ENCODE measurements at places on chromosomes 11 and 22.
A peak's percentile ranks its signal among the peaks of the same experiment; 100 is the strongest.

DNA sequence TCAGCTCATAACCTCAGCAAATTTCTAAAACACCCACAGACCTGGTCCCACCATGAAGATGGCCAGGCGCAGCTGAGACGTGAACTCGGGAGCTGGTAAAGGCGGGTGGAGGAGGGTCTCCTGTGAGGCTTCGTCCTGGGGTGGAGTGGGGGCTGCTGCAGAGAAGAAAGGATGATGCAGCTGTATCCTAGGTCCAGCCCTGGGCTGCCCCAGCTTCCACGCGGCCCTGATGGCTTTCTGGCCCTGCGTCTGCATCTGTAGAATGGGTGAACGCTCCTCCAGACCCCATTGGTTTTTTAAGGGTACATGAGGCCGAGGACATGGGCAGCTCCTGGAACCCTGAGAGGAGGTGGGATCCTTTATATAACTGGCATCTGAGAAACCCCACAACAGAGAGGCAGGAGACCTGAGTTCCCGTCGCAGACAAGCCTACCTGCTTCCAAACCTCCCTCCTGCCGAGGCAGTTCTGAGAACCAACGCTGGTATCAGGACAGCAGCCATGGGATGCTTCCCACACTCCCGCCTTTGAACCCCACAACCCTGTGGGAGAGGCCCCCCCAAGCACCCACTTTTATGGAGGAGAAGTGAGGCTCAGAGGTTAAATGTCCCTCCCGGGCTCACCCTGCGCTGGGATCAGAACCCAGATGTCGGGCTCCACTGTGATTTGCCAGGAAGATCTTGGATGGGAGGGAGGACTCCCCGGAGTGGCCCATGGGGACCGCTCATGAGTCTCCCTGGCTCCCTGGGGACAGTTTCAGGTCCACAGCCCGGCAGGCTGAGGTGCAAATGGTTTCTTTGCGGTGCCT, 55.2 kb upstream of the FGF3 start:
- no peaks in the 10 kb centered on the region for H3K36me3 ChIP-seq
- H3K4me1 ChIP-seq, result no peaks in the 10 kb centered on the region
- no peak overlapping the region for H3K27ac ChIP-seq
- no peak for DNase-seq
- peaks cover 10% of the 10 kb centered on the region for H3K27me3 ChIP-seq

DNA sequence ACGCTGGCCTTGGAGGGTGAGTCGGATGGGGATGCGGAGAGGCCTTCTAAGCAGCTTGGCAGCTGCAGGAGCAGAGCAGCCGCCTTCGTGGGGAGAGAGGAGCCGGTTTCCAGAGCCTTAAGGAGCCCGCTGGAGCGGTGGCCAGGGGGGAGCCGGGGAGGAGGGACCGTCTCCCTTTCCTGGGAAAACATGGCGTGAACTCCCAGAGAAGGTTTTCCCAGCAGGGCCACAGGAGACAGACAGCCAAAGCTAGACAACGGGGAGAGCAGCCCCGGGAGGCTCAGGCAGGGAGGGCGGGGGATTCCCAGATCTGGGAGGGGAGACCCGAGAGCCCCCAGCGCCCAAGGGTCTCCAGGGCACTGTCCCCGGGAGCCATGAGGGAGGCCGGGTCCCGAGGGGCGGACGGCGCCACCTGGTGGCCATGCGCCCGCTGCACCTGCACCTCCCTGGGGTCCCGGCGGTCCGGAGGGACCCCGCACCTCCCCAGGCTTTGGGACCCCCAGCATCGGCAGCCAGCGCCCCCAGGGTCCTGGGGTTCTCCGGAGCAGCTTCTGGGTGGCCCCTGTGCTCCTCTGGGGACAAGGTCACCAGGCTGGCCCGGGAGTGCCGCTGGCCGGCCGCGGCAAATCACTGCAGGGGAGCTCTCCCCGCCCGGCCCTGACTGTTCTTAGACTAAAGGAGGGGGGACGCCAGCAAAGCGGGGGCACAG, 2.4 kb upstream of the SYT8 start:
- H3K27ac ChIP-seq, result no peak overlapping the region
- H3K4me3 ChIP-seq, result no peak overlapping the region
- no peaks in the 10 kb centered on the region for H3K4me1 ChIP-seq
- no peaks in the 10 kb centered on the region for H3K36me3 ChIP-seq
- DNase-seq, result peak; percentile 78

GRCh38 chr11:13328286-13328685, 50.7 kb downstream of the BMAL1 start:
- peak overlapping the region; percentile 79 for H3K27ac ChIP-seq
- no peak for DNase-seq
- peaks cover 38% of the 10 kb centered on the region for H3K4me1 ChIP-seq
- no peaks in the 10 kb centered on the region for H3K36me3 ChIP-seq

GRCh38 chr22:16915701-16916100, 90.5 kb upstream of the XKR3 start:
- H3K27me3 ChIP-seq, result peaks cover 52% of the 10 kb centered on the region
- no peak overlapping the region for H3K4me3 ChIP-seq
- H3K36me3 ChIP-seq, result no peaks in the 10 kb centered on the region
- DNase-seq, result no peak

- H3K4me3 ChIP-seq, result no peak overlapping the region
- H3K27me3 ChIP-seq, result peaks cover 32% of the 10 kb centered on the region
- no peak overlapping the region for H3K27ac ChIP-seq
- H3K4me1 ChIP-seq, result peaks cover 38% of the 10 kb centered on the region
- DNase-seq, result peak; percentile 22
Observed at GRCh38 chr11:122100037-122100755, 15.8 kb downstream of the BLID start.

DNA sequence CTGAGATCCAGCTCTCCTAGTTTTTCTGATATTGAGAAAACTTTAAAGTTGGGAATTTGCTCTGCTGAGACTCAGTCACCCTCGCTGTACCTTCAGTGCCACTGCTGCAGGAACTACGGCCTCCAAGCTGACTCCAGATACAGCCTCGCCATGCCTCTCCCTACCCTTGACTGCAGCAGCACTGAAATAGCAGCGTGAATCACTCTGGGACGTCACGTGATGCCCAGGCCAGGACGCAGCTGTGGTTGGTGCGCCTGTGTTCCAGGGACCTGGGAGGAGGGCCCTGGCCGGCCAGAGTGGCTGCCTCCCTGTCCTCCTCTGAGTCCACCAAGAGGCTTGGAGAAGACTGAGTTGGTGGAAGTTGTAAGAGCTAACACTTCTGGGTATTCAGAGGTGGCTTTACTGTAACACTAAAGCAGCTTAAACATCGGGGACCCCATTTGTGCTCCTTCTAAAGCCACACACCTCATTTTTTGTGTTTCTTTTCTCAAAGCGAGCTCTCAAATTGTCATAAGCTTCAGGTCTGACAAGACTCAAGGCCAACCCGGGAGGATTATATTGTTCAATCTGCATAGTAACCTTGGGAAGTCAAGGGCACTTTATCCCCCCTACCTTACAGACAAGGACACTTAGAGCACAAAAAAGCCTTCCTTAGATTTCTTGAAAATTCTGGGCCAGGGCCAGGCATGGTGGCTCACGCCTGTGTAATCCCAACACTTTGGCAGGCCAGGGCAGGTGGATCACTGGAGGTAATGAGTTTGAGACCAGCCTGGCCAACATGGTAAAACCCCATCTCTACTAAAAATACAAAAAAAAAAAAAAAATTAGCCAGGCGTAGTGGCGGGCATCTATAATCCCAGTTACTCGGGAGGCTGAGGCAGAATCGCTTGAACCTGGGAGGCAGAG, 4.2 kb upstream of the STIP1 start:
- H3K36me3 ChIP-seq, result peaks cover 5% of the 10 kb centered on the region
- peak overlapping the region; percentile 84 for H3K4me3 ChIP-seq
- H3K4me1 ChIP-seq, result peaks cover 50% of the 10 kb centered on the region
- peak overlapping the region; percentile 65 for H3K27ac ChIP-seq
- no peaks in the 10 kb centered on the region for H3K27me3 ChIP-seq
- peak; percentile 55 for DNase-seq

GRCh38 chr11:128227466-128227865, 359.9 kb downstream of the ETS1 start:
- no peak overlapping the region for H3K4me3 ChIP-seq
- H3K36me3 ChIP-seq, result no peaks in the 10 kb centered on the region
- DNase-seq, result no peak
- no peaks in the 10 kb centered on the region for H3K27me3 ChIP-seq
- no peak overlapping the region for H3K27ac ChIP-seq

- peaks cover 8% of the 10 kb centered on the region for H3K27me3 ChIP-seq
- H3K4me1 ChIP-seq, result no peaks in the 10 kb centered on the region
Observed at GRCh38 chr11:4798427-4799183, 5.6 kb downstream of the OR52R1 start.

GRCh38 chr22:34198976-34199375, 278.7 kb upstream of the LARGE1 start:
- no peak for DNase-seq
- peaks cover 24% of the 10 kb centered on the region for H3K27me3 ChIP-seq
- no peak overlapping the region for H3K4me3 ChIP-seq

- H3K4me3 ChIP-seq, result peak overlapping the region; percentile 87
- peaks cover 3% of the 10 kb centered on the region for H3K36me3 ChIP-seq
- no peak overlapping the region for H3K27ac ChIP-seq
- H3K27me3 ChIP-seq, result peaks cover 96% of the 10 kb centered on the region
- DNase-seq, result peak; percentile 10
- H3K4me1 ChIP-seq, result peaks cover 34% of the 10 kb centered on the region
Observed at GRCh38 chr11:31815711-31816467, 4.8 kb upstream of the PAX6 start.

- H3K4me1 ChIP-seq, result peaks cover 26% of the 10 kb centered on the region
- no peak overlapping the region for H3K4me3 ChIP-seq
- DNase-seq, result no peak
- H3K27me3 ChIP-seq, result peaks cover 8% of the 10 kb centered on the region
- H3K27ac ChIP-seq, result peak overlapping the region; percentile 5
Observed at GRCh38 chr22:24512043-24512442, 16.9 kb downstream of the UPB1 start.

DNA sequence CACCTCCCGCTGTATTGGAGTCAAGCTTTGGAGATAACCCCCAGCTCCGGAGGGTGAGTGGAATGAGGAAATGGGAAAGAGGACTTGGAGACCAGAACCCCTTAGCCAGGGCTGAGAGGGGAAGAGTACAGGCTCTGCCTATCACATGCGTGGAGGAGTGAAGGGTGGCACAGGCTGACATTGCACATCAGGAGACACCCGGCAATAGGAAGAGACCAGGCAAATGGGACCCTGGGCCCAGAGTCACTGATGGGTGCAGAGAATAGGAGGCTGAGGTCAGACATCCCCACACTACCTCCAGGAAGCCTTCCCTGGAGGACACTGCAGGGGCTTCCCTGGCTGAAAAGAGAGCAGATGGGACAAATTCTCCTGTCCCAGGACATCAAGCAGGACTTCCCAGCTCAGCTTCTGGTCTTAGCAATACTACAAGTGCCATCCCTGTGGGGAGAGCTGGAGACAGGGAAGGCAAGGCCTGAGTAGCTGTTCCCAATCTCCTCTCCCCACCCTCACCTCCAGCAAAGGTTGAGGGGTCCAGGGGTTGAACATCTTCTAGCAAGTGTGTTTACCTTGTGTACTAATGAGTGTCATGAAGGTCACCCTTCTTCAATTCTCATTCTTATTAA, 160.7 kb downstream of the BUD13 start:
- H3K27me3 ChIP-seq, result peaks cover 40% of the 10 kb centered on the region
- no peak overlapping the region for H3K27ac ChIP-seq
- no peaks in the 10 kb centered on the region for H3K4me1 ChIP-seq
- no peak for DNase-seq

DNA sequence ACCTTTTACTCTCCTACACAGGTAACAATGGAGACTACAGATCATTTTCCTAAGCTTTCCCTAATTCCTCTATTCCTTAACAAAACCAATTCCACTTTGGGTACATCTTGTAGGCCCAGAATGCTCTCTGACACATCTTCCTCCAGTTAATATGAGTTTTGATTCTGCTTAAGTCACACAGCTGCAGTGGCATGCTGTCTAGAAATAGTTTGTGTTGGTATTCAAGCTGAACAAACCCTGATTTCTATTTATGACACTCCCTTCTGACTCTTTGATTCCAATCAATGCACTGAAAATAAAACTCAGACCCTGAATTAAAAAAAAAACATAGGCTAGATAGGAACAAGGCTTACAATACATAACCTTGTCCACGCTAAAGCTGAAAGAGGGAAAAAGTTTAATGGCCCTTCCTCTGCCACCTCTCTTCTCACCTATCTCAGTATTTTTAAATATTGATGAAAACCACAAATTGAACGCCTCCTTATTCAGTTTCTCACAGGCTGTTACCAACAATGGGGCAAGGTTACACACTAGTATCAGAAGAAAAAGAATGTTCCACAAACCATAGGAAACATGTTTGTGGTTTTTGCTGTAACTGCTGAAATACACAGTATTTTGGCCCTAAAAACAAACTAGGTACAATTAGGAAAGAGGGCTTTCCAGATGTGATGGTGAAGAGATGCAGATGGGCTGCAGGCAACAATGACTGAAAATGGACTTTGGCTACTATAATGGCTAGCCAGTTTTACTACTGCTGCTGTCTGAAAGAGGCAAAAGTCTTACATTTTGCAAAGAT, 35.7 kb upstream of the GAB2 start:
- H3K36me3 ChIP-seq, result peaks cover 10% of the 10 kb centered on the region
- H3K27me3 ChIP-seq, result no peaks in the 10 kb centered on the region
- DNase-seq, result no peak
- no peak overlapping the region for H3K4me3 ChIP-seq

DNA sequence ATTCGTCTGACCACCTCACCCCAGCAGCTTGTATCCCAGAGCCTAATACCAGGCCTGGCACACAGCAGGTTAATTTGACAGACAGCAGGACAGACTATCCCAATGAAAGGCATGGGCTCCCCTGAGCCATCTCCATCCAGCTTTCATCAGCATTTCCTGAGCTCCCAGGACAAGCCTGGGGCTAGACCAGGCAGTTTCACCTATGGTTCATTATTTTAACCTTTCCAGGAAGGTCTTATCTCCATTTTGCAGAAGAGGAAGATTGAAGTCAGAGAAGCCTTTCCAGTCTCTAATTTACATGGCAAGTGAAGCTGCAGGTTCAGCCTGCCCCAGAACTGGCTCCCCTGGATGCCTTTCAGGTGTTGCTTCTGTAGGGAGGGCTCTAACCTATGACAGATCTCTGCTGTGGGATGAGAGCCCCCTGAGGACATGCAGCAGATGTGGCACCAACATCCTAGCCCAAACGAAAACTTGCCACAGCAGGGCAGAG, 17.0 kb downstream of the ARRB1 start:
- H3K36me3 ChIP-seq, result peaks cover 4% of the 10 kb centered on the region
- no peaks in the 10 kb centered on the region for H3K27me3 ChIP-seq
- no peak overlapping the region for H3K27ac ChIP-seq
- peaks cover 60% of the 10 kb centered on the region for H3K4me1 ChIP-seq
- no peak overlapping the region for H3K4me3 ChIP-seq

- no peak overlapping the region for H3K4me3 ChIP-seq
- no peaks in the 10 kb centered on the region for H3K36me3 ChIP-seq
- H3K27me3 ChIP-seq, result no peaks in the 10 kb centered on the region
- peaks cover 10% of the 10 kb centered on the region for H3K4me1 ChIP-seq
- no peak for DNase-seq
- peak overlapping the region; percentile 43 for H3K27ac ChIP-seq
Observed at GRCh38 chr22:35480627-35481550, 59.7 kb upstream of the RASD2 start.

GRCh38 chr11:32390712-32391111, 44.6 kb downstream of the WT1 start:
- peaks cover 52% of the 10 kb centered on the region for H3K27me3 ChIP-seq
- no peaks in the 10 kb centered on the region for H3K4me1 ChIP-seq
- no peak for DNase-seq
- H3K36me3 ChIP-seq, result no peaks in the 10 kb centered on the region

- peaks cover 39% of the 10 kb centered on the region for H3K36me3 ChIP-seq
- H3K27me3 ChIP-seq, result no peaks in the 10 kb centered on the region
- H3K4me3 ChIP-seq, result no peak overlapping the region
- no peak overlapping the region for H3K27ac ChIP-seq
Observed at GRCh38 chr11:103297900-103298299, 188.7 kb downstream of the DYNC2H1 start.

GRCh38 chr11:85752890-85753581, 57.9 kb downstream of the SYTL2 start:
- DNase-seq, result no peak
- no peaks in the 10 kb centered on the region for H3K4me1 ChIP-seq
- no peaks in the 10 kb centered on the region for H3K27me3 ChIP-seq

Data from neural crest cell (in vitro differentiated cells).